Stimulated activated CD8-positive, alpha-beta memory T cell treated with anti-CD3 and anti-CD28 coated beads, Interleukin-4, amount 100 ng/mL, for 48 hours (primary cell): ENCODE measurements at places on chromosomes 16 and 17.

- DNase-seq = peak; percentile 82
Observed at GRCh38 chr17:75845058-75845711, 981 bp upstream of the UNC13D start.

- DNase-seq = no peak
Observed at GRCh38 chr17:82369211-82369610, 2.4 kb upstream of the UTS2R start.

GRCh38 chr16:16073891-16074881 lies 124.8 kb downstream of the ABCC1 start:
- DNase-seq = no peak

- DNase-seq = no peak
Observed at GRCh38 chr17:63804328-63804727, 22.9 kb upstream of the PSMC5 start.

- no peak for DNase-seq
Observed at GRCh38 chr16:88606148-88606757, 32.1 kb upstream of the IL17C start.

GRCh38 chr16:30723725-30724355 lies 24.4 kb upstream of the PHKG2 start:
- DNase-seq = no peak

DNA sequence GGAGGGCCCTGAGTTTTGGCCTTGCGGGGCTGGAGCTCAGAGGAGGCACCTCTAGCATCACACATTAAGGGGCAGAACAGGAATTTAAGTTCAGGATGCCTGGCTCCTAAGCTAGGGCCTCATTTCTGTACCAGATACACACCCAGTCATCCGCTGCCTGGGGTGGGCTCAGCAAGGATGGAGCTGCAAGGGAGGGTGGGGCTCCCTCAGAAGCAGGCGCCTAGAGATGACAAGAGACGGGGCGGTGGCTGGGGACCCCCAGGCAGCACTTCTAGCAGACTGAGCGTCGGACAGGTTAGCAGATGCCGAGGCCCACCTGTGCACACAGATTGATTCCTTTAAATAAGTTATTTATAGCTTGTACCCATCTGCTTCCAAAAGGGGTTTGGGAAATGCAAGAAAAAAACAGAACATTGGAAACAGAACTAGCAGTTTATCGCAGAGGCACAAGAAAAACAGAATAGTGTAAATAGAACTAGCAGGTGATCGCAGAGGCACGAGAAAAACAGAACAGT lies 47.6 kb upstream of the CBFA2T3 start:
- DNase-seq = no peak

GRCh38 chr17:45016823-45017222 lies 34.6 kb downstream of the DCAKD start:
- DNase-seq = no peak

- DNase-seq = no peak
Observed at GRCh38 chr17:81171941-81172340, 5.9 kb upstream of the AATK start.

- DNase-seq = no peak
Observed at GRCh38 chr16:54477714-54478113, 191.1 kb upstream of the IRX3 start.

DNA sequence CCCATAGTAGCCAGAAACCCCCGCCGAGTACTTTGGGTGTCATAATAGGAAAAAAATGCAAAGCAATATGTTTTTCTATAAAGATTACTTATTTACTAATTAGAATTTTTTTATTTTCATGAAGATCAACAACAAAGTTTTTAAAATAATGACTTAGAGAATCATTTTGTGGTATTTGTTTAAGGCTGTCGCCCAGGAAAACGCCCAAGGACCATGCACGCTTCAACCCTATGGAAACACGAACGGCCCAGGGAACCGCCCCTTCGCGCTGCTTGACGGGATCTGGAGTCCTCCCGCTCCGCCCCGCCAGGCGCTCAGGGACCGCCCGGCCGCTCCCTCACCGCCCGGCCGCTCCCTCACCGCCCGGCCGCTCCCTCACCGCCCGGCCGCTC lies 408 bp upstream of the KPNA2 start:
- peak; percentile 92 for DNase-seq

- no peak for DNase-seq
Observed at GRCh38 chr17:40960144-40960543, 6.6 kb downstream of the KRT39 start.

DNA sequence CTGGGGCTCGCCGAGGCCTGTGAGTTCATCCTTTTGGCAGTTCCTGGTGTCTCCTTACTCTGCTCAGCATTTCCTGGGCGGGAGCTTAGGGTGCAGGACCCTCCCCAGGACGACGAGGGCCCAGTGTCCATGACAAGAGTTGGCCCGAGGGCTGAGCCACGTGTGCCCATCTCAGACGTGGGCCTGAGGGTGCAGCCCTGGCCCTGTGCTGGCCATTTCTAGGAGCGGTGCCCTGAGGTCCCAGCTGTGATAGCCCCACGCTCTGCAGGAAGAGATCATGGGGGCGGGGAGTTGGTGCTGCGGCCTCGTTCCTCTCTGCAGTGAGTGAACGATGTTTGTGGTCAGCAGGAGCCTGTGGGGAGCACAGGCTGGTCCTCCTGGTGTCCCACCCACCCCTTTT lies 6.0 kb upstream of the MC1R start:
- DNase-seq = no peak

DNA sequence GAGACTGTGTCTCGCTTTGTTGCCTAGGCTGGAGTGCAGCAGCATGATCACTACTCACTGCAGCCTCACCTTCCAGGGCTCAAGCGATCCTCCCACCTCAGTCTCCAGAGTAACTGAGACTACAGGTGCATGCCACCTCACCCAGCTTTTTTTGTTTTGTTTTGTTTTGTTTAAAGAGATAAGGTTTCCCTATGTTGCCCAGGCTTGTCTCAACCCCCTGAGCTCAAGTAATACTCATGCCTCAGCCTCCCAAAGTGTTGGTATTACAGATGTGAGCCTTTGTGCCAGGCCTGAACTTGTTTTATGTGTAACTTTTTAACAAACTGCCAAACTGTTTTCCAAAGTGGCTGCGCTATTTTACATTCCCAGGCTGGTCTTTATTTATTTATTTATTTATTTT lies 41.8 kb upstream of the NUDT7 start:
- DNase-seq = no peak

GRCh38 chr17:72618001-72618509 lies 474.4 kb downstream of the SLC39A11 start:
- DNase-seq = peak; percentile 41

GRCh38 chr17:70208825-70209555 lies 39.7 kb downstream of the KCNJ2 start:
- DNase-seq = no peak

- peak; percentile 63 for DNase-seq
Observed at GRCh38 chr17:82871056-82871775, 31.4 kb upstream of the ZNF750 start.

DNA sequence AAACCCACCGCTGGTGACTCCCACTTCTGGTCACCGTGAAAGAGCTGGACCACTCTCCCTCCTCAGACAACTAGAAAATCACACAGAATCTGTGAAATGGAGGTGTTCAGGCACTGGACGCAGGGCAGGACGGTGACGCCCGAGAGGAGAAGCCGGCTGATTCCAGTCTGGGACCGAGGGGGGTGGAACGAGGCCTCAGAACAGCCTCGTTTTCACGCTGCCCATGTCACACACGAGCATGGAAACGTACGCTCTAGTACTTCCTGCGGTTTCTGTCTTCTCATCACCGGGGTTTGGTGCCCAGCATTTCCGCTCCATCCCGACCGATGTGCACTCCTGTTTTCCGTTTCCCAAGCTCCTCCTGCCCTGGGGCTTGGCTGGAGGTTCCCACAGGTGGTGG lies 101.8 kb upstream of the METRNL start:
- no peak for DNase-seq

DNA sequence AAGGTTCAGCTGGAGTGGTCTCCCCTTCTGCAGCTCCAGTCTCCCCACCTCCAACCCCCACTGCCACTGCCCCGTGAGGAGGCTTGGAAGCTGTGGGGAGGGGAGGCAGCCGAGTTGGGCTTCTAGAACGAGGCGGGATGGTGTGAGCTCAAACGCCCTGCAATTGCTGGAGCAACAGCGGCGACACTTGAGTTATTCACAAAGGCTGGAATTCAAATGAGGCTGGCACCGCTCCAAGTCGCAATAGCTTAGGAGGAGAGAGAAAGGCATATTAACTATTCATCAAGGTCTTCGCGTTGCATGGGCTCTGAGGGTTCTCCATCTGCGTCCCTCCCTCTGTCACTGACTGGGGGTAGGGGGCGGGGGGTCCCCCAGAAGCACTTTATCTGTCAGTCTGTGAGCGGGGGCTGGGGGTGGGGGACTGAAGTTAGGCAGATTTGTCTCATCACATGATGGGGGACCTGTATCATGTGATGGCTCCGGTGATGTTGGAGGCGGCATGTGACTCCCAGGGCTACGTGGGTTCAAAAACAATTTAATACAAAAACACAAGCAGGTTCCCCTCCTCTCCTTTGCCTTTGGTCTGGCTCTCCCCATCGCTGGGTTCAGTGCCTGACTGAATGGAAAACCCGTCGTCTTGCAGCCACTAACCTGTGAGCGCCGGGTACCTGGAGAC lies 70.5 kb downstream of the RBBP6 start:
- DNase-seq = peak; percentile 41

DNA sequence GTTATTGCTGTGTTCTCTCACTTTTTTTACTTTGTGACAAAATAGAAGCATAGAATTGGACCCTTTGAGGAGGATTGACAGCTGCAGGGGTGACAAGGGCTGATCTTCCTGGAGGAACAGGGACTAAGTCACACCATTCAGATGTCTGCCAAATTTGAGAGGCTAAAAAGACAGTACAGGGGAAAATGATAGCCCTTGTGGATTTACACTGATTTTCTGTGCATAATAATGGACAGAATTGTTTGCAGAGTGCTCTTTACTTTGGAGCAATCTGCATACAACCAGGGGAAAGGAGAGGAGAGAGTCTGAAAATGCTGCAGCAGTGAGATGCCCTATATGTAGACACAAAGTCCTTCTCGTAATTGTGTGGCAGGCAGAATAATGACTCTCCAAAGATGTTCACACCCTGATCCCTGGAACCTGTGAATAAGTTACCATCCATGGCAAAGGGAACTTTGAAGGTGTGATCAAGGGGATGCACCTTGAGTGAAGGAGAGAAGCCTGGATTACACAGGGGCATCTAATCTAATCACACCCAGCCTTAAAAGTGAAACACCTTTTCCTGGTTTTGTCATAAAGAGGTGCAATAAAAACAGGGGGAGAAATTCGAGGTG lies 221.4 kb upstream of the CPHXL start:
- DNase-seq = no peak

DNA sequence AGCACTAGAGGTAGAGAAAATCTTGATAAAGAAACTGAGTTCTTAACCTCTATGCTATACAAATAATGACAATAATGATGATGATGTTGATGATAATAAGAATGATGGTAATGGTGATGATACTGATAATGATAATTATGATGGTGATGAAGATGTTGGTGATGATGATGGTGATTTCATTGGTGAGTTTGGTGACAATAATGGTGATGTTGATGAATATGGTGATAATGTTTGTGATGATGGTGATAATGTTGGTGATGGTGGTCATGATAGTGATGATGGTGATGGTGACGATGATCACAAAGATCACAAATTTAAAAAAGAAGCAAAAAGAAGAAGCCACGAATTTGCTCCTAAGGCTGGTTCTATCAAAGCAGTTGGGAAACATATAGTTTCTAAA lies 519.0 kb upstream of the C16orf82 start:
- DNase-seq = no peak

GRCh38 chr17:16513873-16514272 lies 21.9 kb upstream of the LRRC75A start:
- DNase-seq = no peak

GRCh38 chr16:68466174-68466573 lies 17.9 kb upstream of the SMPD3 start:
- DNase-seq = no peak

- no peak for DNase-seq
Observed at GRCh38 chr16:23416816-23417215, 36.2 kb downstream of the COG7 start.

DNA sequence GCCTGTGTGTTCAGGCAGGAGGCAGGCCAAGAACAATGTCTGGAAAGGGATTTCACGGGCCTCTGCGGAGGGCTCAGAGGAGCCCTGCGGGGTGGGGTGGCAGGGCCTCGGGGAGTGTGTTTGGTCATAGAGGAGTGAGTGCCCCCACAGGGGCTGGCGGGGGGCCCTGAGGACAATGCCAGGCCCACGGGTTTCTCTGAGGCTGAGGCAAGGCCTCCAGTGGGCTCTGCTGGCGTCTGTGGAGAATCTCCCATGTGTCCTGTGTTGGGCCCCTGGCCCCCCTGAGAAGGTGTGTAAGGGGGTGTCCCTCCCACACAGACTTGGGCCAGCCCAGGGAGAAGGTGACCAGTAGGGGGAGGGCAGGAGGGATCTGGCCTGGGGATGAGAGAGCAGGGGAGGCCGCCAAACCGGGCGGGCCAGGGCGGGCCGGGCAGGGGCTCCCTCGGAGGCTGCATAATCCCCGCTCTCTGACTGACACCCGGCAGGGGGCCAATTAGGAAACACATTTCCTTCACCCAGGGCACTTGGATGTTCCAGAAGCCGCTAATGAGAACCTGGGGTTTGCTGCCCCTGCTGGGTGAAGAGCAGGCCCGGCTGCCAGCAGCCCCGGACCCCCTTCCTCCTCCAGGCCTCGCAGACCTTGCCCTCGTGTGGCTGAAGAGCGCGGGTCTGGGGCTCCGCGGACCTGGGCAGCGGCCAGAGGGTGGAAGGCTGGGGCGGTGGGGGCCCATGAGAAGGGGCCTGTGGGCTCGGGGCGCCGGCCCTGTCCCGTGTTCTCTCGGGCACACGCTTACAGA lies 204.2 kb downstream of the NTN1 start:
- DNase-seq = no peak

DNA sequence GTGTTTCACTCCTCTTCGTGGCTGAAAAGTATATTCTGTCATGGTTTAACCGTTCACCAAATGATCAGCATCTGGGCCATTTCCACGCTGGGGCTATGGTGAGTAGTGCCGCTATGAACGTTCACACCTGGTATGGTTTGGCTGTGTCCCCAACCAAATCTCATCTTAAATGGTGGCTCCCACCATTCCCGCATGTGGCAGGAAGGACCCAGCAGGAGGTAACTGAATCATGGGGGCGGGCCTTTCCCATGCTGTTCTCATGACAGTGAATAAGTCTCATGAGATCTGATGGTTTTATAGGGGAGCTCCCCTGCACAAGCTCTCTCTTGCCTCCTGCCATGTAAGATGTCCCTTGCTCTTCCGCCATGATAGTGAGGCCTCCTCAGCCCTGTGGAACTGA lies 45.7 kb upstream of the ZNF469 start:
- DNase-seq = no peak

GRCh38 chr16:4641306-4641687 lies 16.7 kb downstream of the MGRN1 start:
- no peak for DNase-seq

DNA sequence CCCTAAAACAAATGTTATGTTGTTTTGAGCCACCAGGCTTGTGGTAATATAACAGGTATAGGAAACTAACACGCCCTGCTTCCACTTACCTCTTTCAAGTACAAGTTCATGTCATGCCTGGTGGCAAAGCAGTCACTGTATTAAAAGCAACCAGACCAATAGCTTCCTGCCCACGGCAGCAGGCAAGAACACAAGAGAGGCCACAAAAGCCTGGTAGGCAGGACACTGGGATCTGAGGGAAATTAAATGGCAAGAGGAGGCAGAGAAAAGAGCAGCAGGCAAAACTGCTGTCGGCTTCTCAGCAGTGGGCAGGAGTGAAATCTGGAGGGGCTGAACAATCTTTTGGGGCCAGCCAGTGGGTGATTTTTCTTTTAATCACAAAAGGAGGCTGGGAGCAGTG lies 2.2 kb downstream of the CYTH1 start:
- peak; percentile 57 for DNase-seq
